ENCODE measurements at places on chromosomes 13 and 19.

GRCh38 chr13:77988355-77988754 lies 69.7 kb upstream of the EDNRB start:
- DNase-seq, result no peak

- no peak for DNase-seq
Observed at GRCh38 chr13:86476656-86477055, 677.4 kb upstream of the SLITRK6 start.

GRCh38 chr13:111917901-111918300 lies 149.0 kb upstream of the SOX1 start:
- no peak for DNase-seq

- no peak for DNase-seq
Observed at GRCh38 chr13:36454121-36454520, 21.8 kb downstream of the CCNA1 start.

DNA sequence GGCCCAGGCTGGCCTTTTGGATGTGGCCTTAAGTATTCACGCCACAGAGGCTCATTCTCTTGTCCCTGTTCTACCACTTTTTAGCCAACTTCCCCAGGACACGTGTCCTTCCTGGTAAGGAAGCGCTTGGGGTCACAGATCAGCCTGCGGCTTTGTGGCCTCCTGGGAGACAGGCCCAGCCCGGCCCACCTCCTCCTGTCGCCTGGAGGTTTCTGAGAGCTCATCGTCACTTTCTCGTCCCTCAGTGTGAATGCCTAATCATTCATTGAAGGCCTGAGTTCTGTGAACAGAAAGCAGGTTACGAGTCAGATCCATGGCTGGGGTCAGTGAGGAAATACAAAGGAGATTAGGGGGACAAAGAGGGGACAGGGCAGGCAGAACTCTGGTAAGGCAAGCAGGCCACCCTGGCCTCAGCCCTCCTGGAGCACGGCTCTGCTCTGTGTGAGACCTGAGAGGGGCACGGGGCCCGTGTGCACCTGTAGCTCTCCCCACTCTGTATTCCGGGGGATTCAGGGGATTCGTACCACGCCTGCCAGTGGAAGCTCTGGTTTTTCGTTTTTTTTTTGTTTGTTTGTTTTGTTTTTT lies 38.6 kb upstream of the TSHZ3 start:
- no peak for DNase-seq

DNA sequence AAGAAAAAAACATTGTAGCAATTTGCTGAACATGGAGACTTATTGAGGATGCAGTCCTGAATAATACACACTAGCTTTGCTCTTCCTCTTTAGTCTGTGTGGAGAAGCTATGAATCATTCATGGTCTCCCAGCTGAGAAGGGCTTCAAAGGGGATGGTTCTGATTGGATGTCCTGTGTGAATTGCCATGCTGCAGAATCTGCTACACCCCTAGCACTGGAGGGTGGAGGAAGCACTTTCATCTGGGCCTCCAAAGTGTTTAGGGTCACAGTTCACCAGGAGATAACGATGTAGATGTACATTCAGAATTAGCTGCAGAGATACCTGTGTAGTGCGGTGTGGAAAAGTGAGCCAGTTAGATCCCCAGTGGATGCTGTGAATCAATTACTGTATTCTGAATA lies 321.1 kb upstream of the EDNRB start:
- no peak for DNase-seq

DNA sequence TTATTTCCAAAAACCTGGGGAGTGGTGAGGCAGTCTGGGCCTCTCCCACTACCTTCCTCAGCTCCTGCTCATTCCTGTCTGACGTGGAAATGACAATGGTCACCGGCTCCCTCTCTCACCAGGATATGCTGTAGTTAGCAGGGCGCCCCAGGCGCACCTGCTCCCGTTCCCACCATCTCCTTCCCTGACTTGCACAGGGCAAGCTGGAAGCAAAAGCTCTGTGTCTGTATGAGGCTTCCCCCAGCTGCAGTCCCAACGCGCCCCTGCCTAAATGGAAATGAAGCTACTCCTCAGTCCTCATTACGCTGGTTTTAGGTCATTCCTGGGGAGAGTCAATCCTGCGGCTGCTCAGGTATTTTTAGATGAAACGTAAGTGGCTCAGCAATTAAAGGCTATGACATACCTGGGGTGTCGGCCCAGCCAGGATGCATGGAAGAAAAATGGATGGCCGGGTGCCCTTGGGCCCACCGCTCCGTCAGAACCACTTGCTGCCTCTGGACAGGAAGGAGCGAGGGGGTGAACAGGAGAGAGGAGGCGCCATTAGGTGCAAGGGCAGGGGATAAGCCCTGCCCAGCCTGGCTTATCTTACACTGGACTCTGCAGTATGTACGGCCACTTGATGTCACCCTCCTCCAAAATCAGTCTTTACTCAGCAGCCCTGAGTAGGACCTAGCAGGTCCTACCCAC lies 32.4 kb downstream of the DHRS12 start:
- DNase-seq, result no peak

- no peak for DNase-seq
Observed at GRCh38 chr13:30744056-30744680, 8.8 kb downstream of the ALOX5AP start.

GRCh38 chr13:32737111-32737571 lies 150.9 kb downstream of the PDS5B start:
- DNase-seq, result no peak
